ENCODE measurements at places on chromosomes 3 and 15.

GRCh38 chr15:63052961-63053698, 10.6 kb downstream of the TPM1 start:
- DNase-seq: peak; percentile 67

- no peak for DNase-seq
These were observed 137.9 kb upstream of the ZBTB20 start for GRCh38 chr3:115284980-115285379.

GRCh38 chr3:126522363-126522788, 1.6 kb upstream of the CHST13 start:
- peak; percentile 63 for DNase-seq

DNA sequence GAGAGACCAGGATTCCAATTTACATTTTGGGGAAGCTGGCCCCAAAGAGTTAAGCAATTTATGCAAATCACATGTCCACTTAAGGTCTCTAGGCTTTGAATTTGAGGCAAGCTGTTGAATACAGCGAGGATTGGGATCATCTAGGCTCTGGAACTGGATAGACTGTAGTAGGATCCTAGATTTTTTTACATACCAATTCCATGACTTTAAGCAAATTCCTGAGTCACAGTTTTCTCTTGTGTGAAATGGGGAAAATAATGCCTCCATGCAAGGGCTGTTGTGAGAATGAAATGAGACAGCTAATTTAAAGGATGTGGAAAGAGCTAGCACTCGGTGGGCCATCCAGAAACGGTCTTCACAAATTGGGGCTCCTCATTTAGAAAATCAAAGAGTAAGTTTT, 103.4 kb downstream of the MINAR1 start:
- DNase-seq: peak; percentile 5

DNA sequence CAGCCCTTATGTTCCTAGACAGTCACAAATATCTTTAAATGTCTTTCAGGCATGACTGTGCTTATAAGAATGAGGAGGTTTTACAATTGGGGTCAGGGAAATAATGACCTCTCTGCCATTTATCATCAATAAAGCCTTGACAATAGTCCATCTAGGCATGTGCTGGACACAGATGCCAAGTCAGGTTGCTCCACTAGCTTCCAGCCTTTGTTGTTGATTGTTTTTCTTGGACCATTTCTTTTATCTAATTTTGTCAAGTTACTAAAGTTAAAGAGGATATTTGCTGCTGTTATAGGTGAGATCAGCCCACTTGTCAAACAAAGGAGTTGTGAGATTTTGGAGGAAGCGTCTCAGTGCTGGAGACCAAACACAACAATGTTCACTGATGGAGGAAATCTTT, 628.0 kb downstream of the ROBO2 start:
- no peak for DNase-seq

GRCh38 chr3:33994568-33994967, 196.1 kb downstream of the PDCD6IP start:
- no peak for DNase-seq
